ENCODE measurements at places on chromosomes 4 and X.

DNA sequence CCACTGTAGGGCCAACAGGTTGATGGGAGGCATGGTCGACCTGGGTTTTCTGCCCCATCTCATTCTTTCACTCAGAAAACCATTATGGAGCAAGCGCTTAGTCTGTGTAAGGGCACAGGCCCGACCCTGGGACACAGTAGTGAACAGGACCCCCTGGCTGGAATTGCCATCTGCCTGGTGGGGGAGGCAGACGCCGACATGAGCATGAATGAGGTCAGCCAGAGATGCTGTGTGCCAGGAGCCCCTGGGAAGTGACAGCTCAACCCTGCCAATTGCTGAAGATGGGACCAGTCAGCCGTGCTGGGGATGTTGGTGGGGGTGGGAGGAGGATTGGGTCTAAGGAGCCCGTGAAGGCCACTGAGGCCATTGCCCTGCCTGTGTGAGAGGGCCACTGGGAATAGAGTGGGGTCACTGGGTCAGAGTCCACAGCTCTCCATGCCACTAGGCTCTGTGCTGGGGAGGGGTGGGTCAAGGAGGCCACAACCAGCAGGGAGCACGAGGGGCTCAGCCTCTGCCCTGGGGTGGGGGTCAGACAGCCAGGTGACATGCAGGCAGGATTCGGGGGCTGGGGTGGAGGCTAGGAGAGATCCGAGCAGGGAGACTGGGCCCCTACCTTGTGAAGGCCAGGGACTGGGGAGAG lies 31.0 kb downstream of the ZNF185 start:
- DNase-seq = no peak

DNA sequence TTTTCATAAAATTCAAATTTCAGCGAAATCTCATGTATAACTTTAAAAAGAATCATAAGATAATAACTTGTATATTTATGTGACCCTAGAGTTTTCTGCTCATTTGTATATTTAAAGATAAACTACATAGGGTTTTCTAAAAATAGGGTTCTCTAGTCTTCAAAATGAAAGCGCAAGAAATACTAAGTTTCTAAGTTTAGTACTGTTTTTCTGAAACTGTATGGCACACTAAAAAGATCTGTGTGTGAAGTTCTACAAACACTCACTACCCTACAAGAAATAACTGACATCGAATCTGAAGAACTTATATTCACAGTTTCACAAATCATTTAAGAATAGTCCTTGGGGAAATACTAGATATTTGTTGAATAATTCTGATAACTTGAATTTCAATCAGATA lies 38.7 kb upstream of the NDST4 start:
- DNase-seq = no peak

DNA sequence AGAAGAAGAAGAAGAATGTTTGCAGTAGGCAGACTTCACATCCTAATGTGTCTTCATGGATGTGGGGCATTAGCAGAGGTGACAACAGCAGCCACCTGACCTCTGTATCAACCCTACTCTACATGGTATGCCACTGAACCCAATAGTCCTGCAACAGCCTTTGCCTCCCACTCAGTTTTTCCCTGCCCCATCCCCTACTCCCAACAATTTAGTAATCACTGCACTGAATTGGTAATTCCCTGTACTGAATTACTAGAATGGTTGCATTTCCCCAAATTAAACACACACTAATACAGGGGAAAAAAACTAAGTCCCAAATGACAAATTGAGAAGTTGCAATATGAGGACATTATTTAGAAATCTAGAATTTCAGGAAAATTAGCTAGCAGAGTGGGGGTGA lies 31.4 kb upstream of the FAM241A start:
- no peak for DNase-seq

DNA sequence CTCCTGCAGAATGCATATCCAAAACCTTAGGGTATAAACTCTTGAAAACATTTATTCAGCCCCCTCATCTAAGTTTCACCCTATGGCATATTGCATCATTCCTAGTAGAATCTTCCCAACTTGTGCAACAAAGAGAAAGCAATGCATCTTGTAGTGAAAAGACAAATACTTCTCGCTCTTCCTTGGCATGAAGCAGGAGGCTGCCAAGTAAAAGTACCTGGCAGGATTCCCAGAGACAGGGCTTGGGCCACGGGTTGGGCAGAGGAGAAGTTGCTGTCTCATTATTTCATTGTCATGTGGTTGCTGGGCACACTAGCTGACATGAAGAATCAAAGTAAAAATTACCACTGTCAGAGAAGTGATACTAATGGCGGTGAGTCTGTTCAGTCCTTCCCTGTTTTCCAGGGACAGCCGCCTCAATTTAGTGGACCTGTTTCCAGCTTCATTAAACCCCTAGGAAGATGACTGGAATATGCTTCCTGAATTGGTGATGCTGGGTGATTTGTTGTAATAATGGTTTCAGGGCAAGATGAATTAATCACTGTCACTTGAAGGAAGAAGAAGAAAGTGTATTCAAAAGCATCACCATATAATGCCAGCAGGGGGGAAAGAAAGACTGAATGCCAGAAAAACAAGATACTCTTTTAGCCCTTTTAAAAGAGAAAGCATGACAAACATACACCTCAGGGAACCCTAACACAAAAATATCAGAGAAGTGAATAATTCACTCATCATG lies 380.5 kb upstream of the IGFBP7 start:
- no peak for DNase-seq

- DNase-seq = no peak
Observed at GRCh38 chr4:41119867-41120295, 94.5 kb downstream of the APBB2 start.

- DNase-seq = no peak
Observed at GRCh38 chr4:13171292-13172057, 312.7 kb downstream of the RAB28 start.

GRCh38 chr4:140057701-140058100 lies 96.3 kb downstream of the MAML3 start:
- DNase-seq = no peak

- no peak for DNase-seq
Observed at GRCh38 chr4:54186371-54186770, 42.7 kb upstream of the PDGFRA start.

DNA sequence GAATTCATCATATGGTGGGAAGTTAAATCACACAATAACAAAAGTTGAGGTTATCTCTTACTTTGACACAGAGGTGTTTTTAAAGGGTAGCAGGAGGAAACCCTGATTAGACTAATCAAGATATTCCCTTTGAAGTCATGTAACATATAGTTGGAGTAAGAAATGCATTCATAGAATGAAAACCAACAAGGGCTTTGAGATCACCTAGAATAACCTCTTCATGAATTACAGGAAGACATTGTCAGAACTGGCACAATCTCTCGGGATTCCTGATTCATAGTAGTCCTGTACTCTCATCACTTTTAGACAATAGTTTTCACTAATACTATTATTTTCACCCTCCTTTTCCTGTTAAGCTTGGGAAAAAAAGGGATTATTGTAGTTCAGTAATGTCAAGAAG lies 170.2 kb downstream of the PPP3CA start:
- no peak for DNase-seq

DNA sequence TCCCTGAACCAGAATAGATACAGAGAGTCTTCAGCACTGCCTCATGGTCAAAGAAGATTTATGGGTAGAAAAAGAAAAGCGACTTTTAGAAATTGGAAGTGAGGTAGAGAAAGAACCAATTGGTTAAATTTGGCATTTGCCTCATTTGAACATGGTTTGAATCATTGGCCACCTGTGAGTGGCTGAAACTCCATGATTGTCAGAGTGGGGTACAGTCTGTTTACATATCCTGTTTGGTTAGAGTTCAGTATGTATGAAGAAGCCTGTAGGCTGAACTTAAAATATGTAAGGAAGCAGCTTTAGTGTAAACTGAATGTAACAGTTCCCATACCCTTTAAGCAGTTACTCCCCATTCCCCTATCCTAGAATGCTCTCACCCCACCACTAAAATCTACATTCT lies 76.0 kb upstream of the CTSO start:
- no peak for DNase-seq

- DNase-seq = no peak
Observed at GRCh38 chr4:8525383-8526120, 54.6 kb upstream of the GPR78 start.

GRCh38 chr4:159117564-159117963 lies 14.7 kb downstream of the RAPGEF2 start:
- no peak for DNase-seq

DNA sequence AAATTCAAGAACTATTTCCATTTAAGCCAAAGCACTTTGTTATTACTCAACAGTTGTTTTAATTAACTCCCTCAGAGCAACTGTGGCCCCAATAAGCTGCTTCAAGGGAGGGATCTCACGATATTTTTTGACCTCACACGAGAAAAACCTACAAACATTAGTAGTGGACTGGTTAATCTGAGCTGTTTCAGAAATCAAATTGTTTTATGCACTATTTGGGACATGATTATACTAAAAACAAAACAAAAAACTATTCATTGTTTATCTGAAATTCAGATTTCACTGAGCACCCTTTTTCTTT lies 74.3 kb downstream of the DCHS2 start:
- no peak for DNase-seq

DNA sequence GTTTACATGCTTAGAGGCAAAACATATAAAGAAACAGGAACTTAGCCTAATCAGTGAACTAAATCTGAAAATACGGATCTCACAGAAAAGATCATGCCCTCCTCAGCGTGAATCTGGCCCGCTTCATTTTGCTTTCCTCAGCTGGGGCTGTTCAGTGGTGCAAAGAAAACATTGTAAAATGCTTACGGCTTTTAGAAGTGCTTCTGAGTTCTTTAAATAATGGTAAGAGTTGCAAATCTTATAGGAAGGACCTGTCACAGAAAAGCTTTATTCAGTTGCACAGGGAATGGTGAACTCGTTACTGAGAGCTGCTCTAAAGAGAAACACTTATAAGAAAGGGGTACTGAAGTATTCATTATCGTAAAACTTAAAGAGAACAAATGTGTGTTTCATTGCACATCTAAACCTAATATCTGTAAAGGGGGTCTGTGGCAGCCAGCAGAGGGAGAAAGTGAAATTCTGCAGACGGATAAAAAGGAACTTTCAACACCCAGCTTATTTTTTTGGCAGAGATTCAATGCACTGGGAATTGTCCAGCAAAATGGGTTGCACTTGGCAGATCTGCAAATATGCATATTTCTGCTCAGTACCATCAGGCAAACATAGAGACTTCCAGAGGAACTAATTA lies 139.2 kb upstream of the ANK2 start:
- DNase-seq = no peak

- no peak for DNase-seq
Observed at GRCh38 chrX:64427787-64428186, 32.5 kb upstream of the MTMR8 start.

GRCh38 chr4:128787509-128788311 lies 21.8 kb upstream of the JADE1 start:
- no peak for DNase-seq

GRCh38 chr4:169620880-169621248 lies 486 bp downstream of the CLCN3 start:
- no peak for DNase-seq

DNA sequence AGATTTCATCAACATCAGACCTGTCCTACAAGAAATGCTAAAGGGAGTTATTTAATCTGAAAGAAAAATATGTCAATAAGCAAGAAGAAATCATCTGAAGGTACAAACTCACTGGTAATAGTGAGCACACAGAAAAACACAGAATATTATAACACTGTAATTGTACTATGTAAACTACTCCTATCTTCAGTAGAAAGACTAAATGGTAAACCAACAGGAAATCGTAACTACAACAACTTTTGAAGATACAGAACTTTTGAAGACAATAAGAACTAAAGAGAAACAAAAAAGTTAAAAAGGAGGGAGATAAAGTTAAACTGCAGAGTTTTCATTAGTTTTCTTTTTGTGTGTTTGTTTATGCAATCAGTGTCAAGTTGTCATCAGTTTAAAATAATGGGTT lies 12.4 kb downstream of the MED14 start:
- no peak for DNase-seq

- no peak for DNase-seq
Observed at GRCh38 chrX:110413727-110414124, 55.1 kb downstream of the RTL9 start.

All from stimulated activated CD8-positive, alpha-beta memory T cell treated with anti-CD3 and anti-CD28 coated beads, Interleukin-7, amount 100 ng/mL, for 4 hours (primary cell).